ENCODE measurements at places on chromosomes 1 and 21.

DNA sequence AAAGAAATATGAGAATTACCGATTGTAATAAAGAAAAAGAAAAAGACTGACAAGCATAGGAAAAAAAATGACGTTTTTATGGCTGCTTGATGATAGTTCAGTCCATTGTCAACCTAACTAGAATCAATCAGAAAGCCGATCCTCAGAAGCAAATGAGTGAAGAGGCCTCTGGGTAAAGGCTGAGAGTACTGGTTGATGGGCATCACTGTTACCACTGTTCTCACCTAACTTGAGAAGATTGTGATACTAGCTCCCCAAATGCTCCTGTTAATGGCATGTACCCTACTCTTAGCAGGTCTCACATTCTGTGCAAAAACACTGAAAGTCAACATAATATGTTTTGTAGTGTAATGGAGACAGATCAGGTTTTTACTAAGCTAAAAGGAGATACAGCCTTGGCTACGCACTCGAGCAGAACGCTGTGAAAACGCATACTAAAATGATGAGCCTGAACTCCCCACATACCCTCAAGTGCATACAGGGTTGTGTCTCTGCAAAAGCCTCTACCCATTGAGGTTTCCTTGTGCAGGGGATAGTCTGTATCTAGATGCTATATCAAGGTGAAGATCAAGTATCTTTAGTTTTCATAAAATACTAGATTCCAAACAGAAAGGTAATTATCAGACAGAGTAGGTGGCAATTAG lies 554.6 kb downstream of the SMYD3 start:
- DNase-seq = no peak

GRCh38 chr1:8047686-8048445 lies 21.8 kb upstream of the ERRFI1 start:
- DNase-seq = no peak

- DNase-seq = no peak
Measured at GRCh38 chr1:172487550-172487949, 43.7 kb upstream of the PIGC start.

DNA sequence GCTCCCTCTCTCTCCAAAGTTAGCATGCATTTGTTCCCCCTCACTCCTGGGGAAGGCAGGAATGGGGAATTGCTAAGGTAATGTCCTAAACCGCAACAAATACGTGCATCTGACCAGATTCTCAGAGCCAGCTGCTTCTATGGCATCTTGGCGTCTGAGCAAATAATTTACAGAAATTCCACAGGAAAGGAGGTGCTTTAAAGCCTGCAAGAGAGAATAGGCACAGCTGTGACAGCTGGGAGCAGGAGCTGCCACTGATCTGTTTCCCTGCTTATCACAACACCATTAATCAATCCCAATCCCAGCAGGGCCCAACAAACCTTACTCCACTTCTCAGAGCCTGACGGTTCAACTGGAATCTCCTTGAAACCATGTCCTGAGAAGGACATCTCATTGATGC lies 83.5 kb upstream of the ZNF281 start:
- DNase-seq = no peak

GRCh38 chr1:203158960-203159665 lies 16.5 kb downstream of the MYBPH start:
- no peak for DNase-seq

DNA sequence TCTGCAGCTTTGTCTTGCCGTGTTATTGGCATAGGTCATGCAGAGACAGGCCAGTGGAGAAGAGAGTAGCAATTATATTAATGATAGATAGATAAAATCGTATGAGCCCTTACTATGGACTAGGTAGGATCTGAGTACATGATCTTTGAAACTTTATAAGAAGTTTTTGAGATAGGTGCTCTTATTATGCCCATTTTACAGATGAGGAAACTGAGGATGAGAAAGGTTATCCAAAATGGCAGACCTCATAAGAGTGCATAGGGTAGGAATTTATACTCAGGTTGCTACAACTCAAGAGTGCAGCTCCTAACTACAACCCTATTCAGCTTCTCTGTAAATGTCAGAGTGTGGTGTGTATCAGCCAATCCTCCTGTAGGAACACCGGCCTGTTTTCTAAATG lies 89.6 kb downstream of the SLC35F3 start:
- DNase-seq = no peak

DNA sequence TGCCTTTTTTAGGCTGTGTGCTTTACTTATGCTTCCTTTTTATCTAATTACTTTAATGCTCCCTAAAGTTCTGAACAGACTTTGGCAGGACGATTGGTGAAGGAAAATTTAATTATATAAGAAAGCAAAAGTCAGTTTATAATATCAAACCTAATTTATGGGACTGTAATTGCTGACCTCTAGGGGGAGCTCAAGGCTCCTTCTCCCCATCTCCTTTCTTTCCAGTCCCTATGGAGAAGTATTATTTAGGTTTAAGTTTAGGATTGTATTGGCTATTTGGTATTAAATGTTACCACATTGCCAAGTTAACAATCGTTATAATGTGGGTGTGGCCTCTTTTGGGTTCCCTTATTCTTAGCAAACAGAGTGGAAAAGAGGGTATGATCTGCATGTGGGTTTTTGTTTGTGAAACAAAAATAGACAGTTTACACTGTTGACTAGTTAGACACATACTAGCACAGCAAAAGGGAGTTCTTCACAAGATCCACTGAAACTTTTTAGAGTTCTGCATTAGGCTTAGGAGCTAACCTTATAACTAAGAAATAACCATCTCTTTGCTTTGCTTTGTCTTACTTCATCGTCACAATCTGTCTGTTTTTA lies 48.2 kb upstream of the TNFSF4 start:
- DNase-seq = no peak

DNA sequence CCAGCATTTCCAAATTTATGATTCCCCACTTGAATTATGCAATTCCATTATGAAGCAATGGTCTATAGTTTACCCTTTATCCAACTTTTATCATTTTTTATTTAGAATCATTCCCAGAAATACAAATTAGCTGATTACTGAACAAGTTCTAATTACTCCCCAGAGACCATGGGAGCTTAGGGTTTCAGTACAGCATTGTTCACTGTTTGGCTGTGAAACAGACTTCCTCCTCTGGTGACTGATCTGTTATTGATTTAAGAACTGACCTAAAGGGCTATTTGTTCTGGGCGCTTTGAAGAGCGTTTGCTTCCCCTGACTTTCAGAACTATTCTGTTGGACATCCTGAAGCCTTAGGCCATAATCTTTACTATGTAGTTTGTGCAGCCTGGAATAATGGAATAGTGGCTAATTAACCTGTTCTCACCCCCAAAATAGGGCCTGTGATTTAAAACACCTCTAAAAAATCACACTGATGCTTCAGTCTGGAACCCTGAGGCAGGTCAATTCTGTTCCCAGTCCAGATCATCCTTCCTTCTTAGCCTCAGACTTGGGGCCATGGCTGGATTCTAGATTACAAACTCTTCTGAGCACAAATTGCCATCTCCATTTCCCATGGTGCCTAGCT lies 58.7 kb downstream of the ALG14 start:
- no peak for DNase-seq

- peak; percentile 39 for DNase-seq
Measured at GRCh38 chr1:232620356-232620969, 9.5 kb downstream of the SIPA1L2 start.

DNA sequence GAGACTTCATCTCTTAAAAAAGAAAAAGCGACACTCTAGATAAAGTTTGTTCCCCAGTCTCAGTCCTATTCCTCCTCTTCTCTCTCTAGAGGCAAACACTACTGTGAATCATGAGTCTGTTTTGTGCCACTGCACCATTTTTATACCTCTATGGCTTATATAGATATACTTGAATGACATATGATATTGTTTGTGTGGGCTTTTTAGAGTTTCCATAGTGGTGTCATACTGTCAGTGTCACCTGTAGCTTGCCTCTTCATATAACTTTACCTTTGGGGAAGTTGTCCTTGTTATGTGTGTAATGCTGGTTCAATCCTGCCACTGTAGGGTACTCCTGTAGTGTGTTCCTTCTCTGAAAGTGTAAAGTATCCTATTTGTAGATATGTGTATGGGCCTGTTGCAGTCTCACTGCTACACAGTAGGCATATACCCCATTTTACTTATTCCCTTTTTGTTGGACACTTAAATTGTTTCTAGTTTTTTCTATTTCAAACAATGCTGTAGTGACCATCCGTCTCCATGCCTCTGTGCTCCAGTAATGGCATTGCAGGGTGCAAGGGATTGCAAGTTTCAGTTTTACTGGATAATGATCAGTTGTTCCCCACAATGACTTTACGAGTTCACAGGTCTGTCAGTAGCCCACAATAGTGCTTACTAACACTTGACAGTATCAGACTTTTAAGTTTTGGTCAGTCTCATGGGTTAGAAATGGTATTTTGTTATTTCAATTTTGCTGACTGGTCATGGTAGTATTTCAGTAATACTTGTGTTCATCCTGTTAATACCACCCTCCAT lies 2.7 kb downstream of the PRMT2 start:
- DNase-seq = no peak

DNA sequence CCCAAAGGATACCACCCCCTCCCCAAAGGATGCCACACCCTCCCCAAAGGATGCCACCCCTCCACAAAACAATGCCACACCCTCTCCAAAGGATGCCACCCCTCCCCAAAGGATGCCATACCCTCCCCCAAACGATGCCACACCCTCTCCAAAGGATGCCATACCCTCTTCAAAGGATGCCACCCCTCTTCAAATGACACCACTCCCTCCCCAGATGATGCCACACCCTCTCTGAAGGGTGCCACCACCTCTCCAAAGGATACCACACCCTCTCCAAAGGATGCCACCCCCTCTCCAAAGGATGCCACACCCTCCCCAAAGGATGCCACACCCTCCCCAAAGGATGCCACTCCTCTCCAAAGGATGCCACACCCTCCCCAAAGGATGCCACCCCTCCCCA lies 21.6 kb upstream of the TRIM17 start:
- DNase-seq = no peak

Measured in right kidney (tissue), 9 donors.